ENCODE measurements at places on chromosomes 7 and 10.

DNA sequence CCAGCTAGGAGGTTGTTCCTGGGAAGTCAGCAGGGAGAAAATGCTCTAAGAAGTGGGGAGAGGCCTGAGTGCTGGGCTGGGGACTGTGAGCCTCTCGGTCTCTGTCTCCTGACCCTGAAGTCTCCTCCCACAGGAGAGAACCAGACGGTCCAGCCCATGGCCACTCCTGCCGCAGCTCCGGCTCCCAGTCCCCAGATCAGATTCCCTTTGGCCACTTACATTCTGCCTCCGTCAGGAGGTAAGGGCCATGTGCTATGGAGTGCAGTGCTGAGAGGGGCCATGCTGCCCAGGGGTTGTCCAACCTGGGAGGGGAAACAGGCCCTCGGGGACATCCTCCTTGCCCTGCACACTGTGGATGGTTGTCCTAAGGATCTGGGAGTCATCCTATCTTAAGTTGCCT is 21.3 kb upstream of the ZNF467 start:
- no peak overlapping the region for H3K27ac ChIP-seq
- H3K4me3 ChIP-seq, result no peak overlapping the region
- no peaks in the 10 kb centered on the region for H3K4me1 ChIP-seq
- peak; percentile 33 for DNase-seq
- no peaks in the 10 kb centered on the region for H3K36me3 ChIP-seq

DNA sequence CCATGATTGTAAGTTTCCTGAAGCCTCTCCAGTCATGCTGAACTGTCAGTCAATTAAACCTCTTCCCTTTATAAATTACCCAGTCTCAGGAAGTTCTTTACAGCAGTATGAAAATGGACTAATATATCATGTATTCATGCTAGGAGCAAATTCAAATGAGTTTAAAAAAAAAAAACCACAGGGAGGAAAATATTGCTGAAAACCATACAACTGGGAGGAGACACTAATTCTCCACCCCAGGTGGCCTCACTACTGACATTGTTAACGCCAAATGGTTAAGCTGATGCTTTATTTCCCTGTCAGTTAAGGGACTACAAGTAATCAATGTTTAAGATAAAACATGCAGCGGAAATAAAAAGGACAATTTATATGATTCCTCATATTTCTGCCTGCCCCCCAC is 55.1 kb downstream of the PDE1C start:
- DNase-seq, result no peak
- no peaks in the 10 kb centered on the region for H3K27me3 ChIP-seq
- no peak overlapping the region for H3K27ac ChIP-seq
- no peaks in the 10 kb centered on the region for H3K36me3 ChIP-seq
- peaks cover 12% of the 10 kb centered on the region for H3K4me1 ChIP-seq
- H3K4me3 ChIP-seq, result no peak overlapping the region

GRCh38 chr10:7902413-7902812 is 84.1 kb downstream of the TAF3 start:
- H3K27me3 ChIP-seq, result no peaks in the 10 kb centered on the region
- no peaks in the 10 kb centered on the region for H3K36me3 ChIP-seq
- H3K4me3 ChIP-seq, result no peak overlapping the region
- DNase-seq, result no peak
- H3K4me1 ChIP-seq, result peaks cover 9% of the 10 kb centered on the region

GRCh38 chr7:123329988-123330643 is 130.3 kb upstream of the SLC13A1 start:
- H3K4me3 ChIP-seq, result no peak overlapping the region

DNA sequence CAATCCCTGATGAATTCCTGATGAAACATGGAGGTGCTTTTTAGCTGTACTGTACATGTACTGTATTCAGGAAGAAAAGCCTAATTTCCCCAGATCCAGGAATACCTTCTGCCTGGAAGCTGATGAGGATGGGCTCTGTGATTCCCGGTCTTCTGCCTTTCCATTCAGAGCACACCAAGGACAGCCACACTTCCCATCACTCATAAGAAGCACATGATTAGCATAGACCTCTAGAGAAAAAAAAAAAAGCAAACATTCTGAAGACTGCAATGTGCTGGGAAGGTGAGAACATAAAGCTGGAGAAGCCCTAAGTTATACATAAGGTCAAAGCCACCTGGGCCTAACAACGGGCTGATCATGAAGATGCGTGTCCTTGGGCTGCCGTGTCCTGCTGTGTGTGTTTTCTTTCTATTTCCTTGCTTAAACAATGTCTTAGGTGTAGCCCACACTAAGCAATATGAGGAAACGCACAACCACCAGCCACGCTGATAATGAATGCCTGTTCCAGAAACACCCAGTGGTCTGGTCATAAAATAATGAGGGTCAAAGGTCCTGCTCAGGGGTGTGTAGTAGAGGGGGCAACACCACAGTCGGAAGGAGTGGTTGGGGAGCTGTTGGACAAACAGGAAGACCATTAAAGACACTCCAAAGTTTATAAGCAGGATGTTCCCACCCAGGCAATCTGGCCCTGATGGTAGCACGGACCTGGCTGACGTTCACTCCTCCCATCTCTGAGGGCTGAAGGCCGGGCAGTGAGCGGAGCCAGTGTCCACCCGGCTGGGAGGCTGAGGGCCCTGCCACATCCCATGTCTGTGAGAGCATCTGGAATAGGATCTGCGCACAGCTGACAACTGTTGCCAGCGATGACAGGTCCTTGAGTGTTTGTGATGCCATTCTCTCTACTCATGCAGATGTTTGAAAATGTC is 7.9 kb downstream of the PKD1L1 start:
- DNase-seq, result no peak
- H3K27me3 ChIP-seq, result no peaks in the 10 kb centered on the region
- no peak overlapping the region for H3K27ac ChIP-seq
- H3K36me3 ChIP-seq, result no peaks in the 10 kb centered on the region

DNA sequence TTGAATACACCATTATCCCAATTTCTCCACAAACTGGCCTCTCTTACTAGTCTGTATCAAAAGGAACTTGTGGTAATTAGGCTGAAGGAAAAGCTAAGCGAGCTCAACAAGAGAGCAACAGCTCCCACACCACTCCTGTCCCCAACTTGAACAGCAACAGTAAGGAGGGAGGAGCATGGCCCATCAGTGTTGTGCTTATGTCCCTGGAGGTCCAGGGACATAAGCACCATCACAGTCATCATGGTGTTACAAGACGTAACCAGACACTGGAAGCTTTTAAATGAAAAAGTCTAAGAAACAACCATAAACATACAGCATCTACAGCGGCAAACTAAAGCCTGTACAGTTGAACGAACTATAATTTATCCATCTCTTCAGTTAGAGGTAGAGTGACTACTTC is 989 bp downstream of the ERLIN1 start:
- H3K27me3 ChIP-seq, result no peaks in the 10 kb centered on the region
- DNase-seq, result peak; percentile 45
- peaks cover 17% of the 10 kb centered on the region for H3K4me1 ChIP-seq
- H3K4me3 ChIP-seq, result peak overlapping the region; percentile 55
- peaks cover 13% of the 10 kb centered on the region for H3K36me3 ChIP-seq

- no peaks in the 10 kb centered on the region for H3K27me3 ChIP-seq
- H3K36me3 ChIP-seq, result no peaks in the 10 kb centered on the region
- H3K4me3 ChIP-seq, result peak overlapping the region; percentile 91
- peak overlapping the region; percentile 94 for H3K27ac ChIP-seq
Observed at GRCh38 chr7:148883266-148884048, 634 bp downstream of the EZH2 start.

GRCh38 chr7:129115676-129116075 is 28.8 kb upstream of the TSPAN33 start:
- H3K27me3 ChIP-seq, result no peaks in the 10 kb centered on the region
- DNase-seq, result no peak
- no peaks in the 10 kb centered on the region for H3K36me3 ChIP-seq
- H3K4me1 ChIP-seq, result peaks cover under 1% of the 10 kb centered on the region
- no peak overlapping the region for H3K27ac ChIP-seq

GRCh38 chr7:26458466-26459145 is 166.9 kb downstream of the SNX10 start:
- H3K27ac ChIP-seq, result no peak overlapping the region
- H3K36me3 ChIP-seq, result no peaks in the 10 kb centered on the region
- H3K27me3 ChIP-seq, result no peaks in the 10 kb centered on the region
- H3K4me3 ChIP-seq, result no peak overlapping the region
- no peak for DNase-seq
- no peaks in the 10 kb centered on the region for H3K4me1 ChIP-seq

Measured in neural progenitor cell (in vitro differentiated cells).